ENCODE measurements at places on chromosomes 6 and 20.
A peak's percentile ranks its signal among the peaks of the same experiment; 100 is the strongest.

- DNase-seq: no peak
These were observed 718.4 kb upstream of the CHD6 start for GRCh38 chr20:42336576-42336975.

DNA sequence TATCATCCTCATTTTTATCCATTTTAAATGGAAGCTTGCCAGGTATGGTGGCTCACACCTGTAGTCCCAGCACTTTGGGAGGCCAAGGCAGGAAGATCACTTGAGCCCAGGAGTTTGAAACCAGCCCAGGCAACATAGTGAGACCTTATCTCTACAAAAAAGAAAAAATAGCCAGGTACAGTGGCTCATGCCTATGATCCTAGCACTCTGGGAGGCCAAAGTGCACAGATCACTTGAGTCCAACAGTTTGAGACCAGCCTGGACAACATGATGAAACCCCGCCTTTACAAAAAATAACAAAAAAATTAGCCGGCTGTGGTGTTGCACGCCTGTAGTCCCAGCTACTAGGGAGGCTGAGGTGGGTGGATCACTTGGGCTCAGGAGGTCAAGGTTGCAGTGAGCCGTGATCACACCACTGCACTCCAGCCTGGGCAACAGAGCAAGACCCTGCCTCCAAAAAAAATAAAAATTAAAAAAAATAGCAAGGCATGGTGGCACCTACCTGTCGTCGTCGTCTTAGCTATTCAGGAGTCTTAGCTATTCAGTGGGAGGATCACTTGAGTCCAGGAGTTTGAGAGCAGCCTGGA, 89.0 kb downstream of the TCP11 start:
- no peak for DNase-seq

- no peak for DNase-seq
These were observed 122.4 kb upstream of the VGLL2 start for GRCh38 chr6:117142995-117143394.

DNA sequence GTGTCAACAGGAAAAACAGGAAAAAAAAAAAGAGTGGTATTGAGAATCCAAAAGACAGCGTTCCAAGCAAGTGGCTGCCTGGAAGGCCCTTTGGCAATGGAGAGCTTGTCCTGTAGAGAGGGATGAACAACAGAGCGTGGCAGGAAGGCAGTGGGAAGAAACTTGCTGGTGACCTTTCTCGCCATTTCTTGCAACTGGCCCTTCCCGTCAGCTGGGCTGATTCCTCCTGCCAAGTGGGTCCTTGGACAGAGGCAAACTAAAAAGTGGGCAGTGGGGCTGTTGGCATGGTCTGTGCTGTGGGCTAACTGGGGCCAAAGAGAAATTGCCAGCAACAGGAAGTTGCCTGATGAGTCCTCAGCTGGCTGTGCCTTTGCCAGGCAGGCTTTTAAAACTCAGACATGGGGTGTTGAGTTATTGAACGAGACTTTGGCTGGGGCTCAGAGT, 43.9 kb upstream of the CLDN20 start:
- no peak for DNase-seq

- no peak for DNase-seq
These were observed 248.6 kb downstream of the HIVEP2 start for GRCh38 chr6:142696123-142697000.

DNA sequence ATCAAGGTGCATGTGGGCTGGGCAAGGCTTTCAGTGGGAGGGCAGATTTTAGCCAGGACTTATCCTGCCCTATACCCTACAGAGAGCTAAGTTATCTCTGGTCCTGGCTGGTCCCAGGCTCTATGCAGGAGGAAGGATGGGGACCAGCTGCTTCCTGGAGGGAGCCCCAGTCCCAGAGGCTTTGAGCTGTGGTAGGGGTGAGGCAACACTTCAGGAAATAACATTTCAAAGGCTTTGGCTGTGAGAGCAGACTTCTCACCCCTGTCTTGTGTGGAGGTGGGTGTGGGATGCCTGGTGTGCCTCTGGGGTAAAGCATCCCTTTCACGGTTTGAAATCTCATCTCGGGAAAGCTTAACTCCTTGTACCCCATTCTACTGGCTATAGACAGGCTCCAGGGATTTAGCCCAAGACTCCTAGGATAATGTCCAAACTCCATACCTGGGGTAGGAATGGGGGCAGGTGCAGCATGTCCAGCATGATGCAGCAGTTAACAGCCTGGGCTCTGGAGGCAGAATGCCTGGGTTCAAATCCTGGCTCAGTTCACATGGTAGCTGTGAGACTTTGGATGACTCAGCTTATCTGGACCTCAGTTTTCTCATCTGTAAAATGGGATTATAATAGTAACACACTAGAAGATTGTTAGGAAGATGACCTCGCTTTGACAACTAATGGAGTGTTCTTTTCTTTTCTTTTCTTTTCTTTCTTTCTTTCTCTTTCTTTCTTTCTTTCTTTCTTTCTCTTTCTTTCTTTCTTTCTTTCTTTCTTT, 27.5 kb upstream of the SIRPA start:
- DNase-seq: no peak

DNA sequence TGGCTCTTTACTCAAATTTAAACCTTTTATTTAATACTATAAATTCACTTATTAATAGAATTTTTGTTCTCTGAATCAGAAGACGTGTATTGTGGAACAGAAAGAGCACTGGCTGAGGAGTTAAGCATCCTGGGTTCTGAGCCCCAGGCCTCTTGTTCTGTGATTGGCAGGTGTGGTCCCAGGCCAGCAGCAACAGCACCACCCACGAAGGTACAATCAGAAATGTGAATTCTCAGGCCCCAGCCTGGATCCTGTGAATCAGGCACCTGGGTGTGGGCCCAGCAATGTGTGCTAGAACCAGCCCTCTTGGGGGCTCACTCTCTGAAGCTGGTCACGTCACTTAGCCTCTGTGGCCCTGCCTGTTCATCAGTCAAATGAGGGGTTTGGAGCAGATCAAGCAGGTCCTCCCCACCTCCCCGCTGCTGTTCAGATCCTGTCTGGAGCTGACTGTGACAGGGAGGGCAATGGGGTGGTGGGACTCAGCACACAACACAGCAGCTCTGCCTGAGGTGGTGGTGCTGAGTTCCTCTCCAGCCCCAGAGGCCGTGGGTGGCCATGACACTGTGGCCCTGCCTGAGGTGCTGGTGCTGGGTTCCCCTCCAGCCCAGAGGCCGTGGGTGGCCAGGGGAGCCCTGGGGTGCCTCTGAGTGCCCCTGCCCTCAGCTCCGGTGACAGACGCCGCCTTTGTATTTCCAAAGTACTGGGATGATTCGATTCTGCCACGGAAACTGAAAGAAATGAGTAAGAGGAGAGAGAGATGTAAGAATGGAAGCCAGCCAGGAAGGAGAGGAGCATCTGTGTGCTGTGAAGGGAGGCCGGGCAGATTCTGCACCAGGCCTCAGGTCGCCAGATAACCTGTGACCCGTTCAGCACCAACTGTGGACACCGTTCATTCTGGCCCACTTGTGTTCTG, 41.6 kb upstream of the FRMD1 start:
- peak; percentile 55 for DNase-seq

- DNase-seq: no peak
These were observed 258.5 kb downstream of the HACE1 start for GRCh38 chr6:104601131-104601651.

- DNase-seq: no peak
These were observed 30.5 kb downstream of the SAYSD1 start for GRCh38 chr6:39084506-39084905.

- DNase-seq: no peak
These were observed 48.5 kb downstream of the SLC22A1 start for GRCh38 chr6:160170018-160170680.

- DNase-seq: peak; percentile 14
These were observed 8.0 kb upstream of the MYBL2 start for GRCh38 chr20:43658723-43659419.

- no peak for DNase-seq
These were observed 60.5 kb upstream of the DUSP22 start for GRCh38 chr6:231779-232178.

- peak; percentile 74 for DNase-seq
These were observed 586 bp upstream of the LST1 start for GRCh38 chr6:31585491-31585890.

GRCh38 chr6:131787079-131787478, 20.7 kb upstream of the ENPP1 start:
- DNase-seq: no peak

- no peak for DNase-seq
These were observed 41.8 kb downstream of the GPX5 start for GRCh38 chr6:28567506-28567905.

DNA sequence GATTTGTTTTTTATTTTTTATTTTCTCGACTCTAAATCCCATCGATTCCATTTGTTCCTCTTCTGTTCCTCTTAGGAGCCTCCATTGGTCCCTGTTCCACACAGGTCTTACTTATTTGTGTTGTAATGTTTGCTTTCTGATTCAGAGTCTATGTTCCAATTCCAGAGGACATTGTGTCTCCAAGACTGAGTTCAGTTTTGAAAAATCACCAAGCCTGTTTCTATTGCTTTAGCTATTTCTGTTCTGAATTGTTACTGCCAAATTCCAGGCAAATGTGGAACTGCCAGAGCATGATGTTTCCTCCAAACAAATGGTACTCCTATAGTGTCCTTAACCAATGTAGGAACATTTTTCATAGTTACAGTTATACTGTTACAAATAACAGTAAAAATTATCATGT, 270.9 kb upstream of the SPTLC3 start:
- DNase-seq: no peak

- no peak for DNase-seq
These were observed 4.9 kb downstream of the ARID1B start for GRCh38 chr6:156781861-156782631.

GRCh38 chr20:36319356-36320260, 13.5 kb downstream of the DLGAP4 start:
- no peak for DNase-seq

DNA sequence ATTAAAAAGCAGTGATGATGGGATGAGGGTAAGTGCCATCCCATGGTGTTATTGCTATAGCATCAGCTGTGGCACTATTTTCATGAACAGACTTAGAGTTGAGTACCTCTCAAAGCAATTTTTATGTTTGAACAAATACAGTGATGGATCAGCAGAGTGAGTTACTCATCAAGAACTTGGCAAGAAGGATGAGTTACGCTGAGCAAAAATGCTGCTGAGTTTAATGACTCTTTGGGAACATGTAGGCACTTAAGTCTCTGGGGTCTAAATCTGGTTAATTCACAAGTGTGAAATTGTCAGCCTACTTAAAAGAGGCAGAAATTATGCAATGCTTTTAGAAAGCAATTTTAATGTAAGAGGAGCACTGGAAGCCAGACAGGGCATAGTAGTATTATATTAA, 78.5 kb upstream of the AHI1 start:
- DNase-seq: no peak

GRCh38 chr6:35663447-35664235, 25.1 kb downstream of the FKBP5 start:
- DNase-seq: no peak

- DNase-seq: no peak
These were observed 167.8 kb upstream of the CENPW start for GRCh38 chr6:126172131-126172530.

DNA sequence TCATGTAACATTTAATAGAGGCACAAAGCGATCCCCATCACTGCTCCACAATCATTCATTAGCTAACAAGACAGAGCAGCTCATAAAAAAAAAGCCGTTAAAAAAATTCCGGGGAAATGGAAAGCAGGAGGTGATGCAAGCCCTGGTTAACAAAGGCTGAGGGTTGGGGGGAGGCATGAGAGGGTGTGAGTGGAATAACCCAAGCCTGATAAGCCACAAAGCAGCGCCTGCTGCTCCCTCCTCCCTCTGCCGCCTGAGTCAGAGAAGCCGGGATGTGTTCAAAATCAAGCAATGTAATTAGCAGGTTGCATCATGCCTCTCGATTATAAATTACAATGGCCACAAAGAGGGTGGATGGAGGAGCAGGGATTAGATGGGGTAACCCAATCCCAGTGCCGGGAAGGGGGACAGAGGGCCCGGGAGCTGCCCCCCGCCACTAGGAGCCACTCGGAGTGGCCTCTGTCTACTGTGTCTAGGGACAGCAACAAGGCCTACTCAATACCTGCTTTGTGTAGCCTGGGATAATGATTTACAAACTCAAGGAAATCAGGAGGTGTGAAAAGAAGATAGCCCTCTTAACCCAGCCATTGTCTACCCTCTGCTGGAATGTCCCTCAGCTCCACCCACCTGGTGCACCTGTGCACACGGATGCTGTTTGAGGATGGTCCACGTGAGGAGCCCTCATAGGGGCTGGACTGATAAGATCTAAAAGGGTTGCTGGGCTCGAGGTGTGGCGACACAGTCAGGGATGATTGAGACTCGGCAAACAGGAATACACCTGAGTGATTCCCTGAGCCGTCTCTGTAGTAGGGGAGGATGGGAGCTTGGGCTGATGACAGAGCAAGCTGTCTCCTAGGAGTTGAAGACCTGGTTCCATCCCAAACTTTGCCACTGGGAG, 156.9 kb downstream of the VEGFA start:
- DNase-seq: peak; percentile 57

DNA sequence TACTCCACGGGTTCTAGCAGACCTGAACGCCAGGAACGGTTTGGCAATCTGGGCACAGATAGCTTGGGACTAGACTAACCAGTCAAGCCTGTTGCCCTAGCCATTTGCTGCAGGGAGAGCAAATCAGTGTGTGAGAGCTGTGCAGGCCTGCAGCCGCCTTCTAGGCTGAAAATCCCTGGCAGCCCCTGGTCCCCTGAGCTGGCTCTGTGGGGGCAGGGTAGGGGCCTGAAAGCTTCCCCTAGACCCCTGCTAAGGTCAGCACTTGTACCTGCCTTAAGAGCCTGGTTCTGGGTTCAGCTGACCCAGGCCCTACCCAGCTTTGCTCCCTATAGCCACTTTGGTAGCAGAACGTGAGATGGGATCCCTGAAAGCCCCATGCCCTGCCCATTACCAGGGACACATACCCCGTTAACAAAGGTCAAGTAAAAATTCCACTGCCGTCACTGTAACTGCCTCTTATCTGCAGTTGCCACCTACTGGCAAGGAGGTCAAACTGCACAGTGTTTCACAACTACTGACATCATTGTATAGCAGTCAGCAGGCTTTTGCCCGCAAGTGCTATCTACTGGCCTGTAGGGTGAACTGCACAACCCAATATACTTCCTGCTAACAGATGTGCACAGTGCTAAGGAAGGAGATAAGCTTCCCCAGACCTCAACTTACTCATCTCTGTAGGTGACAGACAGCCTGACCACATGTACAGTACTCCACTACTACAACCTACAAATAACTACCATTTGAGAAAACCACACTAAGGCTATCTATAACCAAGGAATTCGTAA, 95.1 kb upstream of the OLIG3 start:
- peak; percentile 71 for DNase-seq

GRCh38 chr20:24708411-24709295, 239.2 kb downstream of the SYNDIG1 start:
- DNase-seq: no peak

DNA sequence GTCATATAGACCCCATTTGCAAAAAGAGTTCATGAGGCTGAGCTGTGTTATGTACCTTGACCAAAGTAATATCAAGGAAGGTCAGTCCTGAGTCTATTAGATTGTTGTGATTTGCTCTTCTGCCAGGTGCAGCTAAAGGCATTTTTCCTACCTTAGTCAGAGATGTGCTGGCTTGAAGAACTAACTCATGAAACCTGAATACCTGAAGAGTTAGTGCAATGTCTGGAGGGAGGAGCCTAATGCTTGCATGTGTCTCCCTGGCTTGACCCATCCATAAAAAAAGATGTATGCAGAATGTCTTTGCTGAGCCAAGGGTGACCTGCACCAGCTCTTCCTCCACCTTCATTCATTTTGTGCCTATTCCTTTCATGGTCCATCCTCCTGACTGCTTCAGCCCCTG, 742.0 kb downstream of the KIF16B start:
- no peak for DNase-seq

GRCh38 chr6:36204068-36204753, 7.7 kb downstream of the BRPF3 start:
- peak; percentile 45 for DNase-seq

Data from activated CD4-positive, alpha-beta T cell treated with anti-CD3 and anti-CD28 coated beads for 36 hours (primary cell).